Endothelial cell of umbilical vein (primary cell): ENCODE measurements at places on chromosomes 6 and 20.

DNA sequence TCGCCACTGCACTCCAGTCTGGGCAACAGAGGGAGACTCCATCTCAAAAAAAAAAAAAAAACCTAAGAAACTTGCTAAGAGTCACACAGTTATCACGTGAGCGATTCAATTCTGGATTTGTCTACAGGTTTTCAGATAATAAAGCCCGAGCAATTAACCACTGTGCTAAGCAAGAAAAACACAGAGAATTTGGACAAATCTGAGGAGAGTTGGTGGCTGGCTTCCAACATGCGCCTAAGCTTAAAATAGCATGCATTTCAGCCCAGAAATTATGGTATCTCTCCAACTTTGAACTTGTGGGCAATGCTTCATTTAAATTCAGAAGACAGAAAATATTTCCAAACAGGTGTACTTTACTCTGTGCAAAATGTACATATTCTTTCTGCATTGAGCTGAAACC, 232.9 kb downstream of the TSHZ2 start:
- no peak for DNase-seq

GRCh38 chr6:159609652-159610178, 83.3 kb downstream of the SOD2 start:
- no peak for DNase-seq

- no peak for DNase-seq
Measured at GRCh38 chr6:111920578-111920977, 47.3 kb upstream of the FYN start.

DNA sequence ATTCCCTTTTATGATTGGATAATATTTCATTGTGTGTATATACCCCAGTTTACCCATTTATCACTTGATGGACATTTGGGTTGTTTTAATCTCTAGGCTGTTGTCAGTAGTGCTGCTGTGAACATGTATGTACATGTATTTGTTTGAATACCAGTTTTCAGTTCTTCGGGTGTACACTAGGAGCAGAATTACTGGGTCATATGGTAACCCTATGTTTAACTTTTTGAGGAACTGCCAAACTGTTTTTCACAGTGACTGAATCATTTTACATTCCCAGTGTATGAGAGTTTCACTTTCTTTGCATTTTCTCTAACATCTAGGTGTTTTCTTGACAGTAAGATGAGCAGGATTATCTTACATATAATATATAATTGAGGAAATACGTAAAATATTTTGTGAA, 44.7 kb upstream of the ADIG start:
- DNase-seq = no peak

GRCh38 chr20:44433751-44434538, 41.7 kb upstream of the TTPAL start:
- DNase-seq = no peak

DNA sequence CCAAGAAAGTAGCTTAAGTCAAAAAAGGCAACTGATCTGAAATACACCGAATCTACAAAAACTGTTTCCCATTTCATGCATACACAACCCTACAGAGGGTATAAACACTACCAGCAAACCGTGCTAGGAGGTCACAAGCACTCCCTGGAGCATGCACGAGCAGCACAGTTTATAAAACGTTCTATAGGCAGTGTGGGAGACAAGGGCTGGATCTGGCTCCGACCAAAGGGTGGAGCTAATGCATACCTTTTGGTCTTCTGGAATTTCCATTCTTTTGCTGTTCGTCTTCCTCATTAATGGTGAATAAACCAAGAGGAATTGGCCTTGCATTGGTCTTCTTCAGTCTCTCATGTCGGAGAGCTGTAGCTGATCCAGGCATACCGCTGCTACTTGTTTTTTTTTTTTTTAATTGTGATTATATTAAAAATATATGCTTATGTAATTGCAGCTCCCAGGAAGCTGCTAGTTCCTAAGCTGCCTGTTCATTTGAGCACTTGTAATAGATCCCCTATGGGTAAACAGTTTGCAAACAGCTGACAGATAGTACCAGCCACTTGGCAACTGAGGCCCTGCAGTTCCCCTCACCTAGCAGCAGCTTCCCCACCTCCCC, 24.5 kb downstream of the MAP7 start:
- DNase-seq = no peak

- no peak for DNase-seq
Measured at GRCh38 chr20:21519136-21519584, 5.3 kb upstream of the NKX2-2 start.

- no peak for DNase-seq
Measured at GRCh38 chr6:147933224-147933623, 409.4 kb upstream of the SASH1 start.

- DNase-seq = peak; percentile 18
Measured at GRCh38 chr6:105364243-105364642, 38.6 kb downstream of the PREP start.

DNA sequence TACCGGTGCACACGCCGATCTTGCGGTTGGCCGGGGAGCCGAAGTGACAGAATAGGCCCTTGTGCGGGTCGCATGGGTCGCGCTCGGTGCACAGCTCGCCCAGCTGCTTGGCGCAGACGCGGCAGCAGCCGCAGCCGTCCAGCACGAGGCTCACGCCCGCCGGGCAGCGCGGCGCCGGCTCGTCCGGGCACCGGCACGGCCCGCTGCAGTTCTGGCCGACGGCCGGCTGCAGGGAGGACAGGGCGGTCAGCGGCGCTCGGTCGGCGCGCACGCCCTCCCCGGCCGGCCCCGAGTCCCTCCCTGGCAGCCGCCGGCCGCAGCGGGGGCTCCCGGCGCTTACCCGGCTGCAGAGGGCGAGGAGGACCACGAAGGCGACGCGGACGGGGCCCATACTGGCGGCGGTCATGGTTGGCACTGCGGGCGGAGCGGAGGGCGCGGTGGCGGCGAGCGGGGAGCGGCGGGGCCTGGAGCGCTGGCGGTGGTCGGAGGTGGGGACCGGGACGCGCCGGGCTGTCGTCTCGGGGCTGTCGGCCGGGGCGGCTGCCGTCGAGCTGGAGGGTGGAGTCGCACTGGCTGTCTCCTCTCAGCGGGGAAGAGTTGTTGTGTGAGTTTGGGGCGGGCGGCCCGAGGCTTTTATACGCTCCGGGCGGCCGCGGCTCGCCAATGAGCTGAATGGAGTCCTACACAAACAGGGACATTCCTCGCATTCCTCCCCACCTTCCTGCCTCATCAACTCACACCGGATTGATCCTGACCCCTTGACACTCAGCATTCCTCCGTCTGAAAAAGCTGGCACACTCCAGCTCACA, at the start of gene CCN2:
CCN2 (minus strand) TSS at position 606 of the 809 bp plus-strand sequence; CDS start at position 406, 200 bp downstream.
- DNase-seq = peak; percentile 100

- DNase-seq = no peak
Measured at GRCh38 chr20:41650231-41650948, 32.2 kb upstream of the CHD6 start.

DNA sequence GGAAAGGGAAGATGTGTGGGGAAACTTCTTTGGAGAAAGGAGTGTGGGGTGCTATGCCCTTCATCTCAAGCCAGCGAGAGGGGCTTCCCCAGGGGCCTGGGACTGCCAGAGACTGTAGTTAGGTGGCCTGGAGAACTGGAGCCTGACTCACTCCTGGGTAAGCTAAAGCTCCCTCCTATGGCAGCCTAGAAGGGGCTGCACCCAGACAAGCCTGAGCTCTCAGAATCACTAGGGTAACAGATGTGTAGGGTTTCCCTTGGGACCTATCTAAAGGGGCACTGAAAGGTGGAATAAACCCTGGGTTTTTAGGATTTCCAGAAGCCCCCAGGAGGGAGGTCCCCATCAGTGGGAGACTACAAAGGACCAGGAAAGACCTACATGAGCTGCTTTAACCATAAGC, 1.6 kb upstream of the ARMC2 start:
- no peak for DNase-seq

DNA sequence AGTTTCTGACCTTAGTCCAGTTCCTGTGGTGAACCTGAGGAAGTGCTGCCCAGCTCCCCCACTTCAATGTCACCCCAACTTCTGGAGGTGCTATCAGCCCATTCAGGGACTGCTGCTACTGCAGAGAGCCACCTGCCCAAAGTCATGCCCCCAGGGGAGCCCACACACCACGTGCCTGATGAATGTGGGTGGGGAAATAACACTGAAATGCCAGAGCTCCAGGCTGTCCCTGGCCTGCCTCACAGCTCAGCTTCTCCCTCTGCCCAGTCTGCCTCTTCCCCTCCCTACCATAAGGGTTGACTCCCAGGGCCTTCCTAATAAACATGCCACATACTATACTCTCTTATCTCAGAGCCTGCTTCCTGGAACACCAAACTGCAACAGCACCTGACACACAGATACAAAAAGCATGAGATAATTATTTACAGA, 276.4 kb upstream of the MOCS1 start:
- DNase-seq = no peak

DNA sequence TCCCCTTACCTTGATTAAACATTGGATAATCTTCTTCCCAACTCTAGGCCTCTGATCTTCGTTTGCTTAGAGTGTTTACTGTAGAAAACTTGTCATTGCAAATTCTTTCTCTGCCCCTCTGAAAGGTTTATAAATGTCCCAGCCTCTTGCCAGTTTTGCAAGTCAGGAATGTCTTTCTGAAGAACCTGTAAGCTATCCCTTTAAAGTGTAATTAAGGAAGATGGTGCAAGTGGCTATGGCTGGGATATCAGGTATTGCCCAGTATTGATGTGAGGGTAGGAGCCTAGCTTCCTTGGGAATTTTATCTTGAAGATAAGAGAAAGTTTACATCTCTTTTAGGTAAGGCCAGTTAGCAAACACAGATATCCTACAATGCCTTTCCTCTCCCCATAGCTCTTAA, 211.0 kb upstream of the RIMS1 start:
- no peak for DNase-seq

GRCh38 chr6:11291582-11291981, 59.1 kb upstream of the NEDD9 start:
- no peak for DNase-seq

DNA sequence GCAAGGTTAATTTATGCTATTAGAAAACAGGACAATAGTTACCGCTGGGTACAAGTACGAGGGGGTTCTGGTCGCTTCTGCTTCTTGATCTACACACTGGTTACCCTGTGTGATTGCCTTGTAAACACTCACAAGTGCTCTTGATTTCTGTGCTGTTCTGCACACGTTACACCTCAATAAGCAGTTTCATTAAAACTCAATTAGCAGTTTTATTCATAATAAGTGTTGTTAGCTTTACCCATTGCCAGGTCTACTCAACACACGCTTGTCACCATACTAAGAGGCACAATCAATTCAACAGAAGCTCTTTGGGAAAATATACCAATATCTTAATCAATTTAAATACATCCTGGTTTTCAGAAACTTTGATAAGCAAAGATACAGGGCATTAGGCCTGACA, 20.4 kb downstream of the BMP7 start:
- DNase-seq = no peak

DNA sequence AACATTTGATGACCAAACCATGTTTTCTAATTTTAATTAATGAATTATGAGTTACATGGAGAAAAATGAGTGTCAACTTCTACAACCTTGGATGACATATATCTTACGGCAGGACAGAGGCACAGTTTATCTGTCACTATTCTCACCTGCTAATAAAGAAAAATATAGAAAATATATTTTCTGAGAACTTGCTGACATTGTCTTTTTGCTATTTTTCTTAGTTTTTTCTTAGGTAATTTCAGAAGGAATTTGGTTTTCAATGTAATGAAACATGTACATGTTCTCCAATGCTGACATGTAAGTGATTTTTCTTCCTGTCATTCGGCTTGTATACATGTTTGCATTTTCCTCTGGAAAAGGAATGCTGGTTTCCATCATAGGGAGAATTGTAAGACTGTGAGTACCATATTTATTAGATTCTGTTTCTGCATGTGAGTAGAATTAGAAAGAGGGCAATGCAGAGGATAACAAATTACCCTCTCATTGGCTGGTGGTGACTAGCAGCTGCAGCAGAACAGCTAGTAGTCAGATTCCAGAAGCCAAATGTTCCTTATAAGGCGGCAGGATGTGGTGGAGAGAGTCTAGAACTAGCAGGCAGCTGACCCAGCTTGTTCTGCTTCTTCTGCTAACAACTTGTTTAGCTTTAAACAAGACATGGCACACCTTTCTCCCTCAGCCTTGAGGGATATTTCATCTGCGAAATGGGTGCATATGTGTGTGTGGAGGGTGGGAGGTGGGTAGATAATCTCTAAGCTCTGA, 132.8 kb upstream of the SPACA1 start:
- DNase-seq = no peak

- peak; percentile 96 for DNase-seq
Measured at GRCh38 chr6:46044881-46045617, 29.4 kb upstream of the CLIC5 start.

GRCh38 chr6:152979116-152979515, 3.7 kb downstream of the FBXO5 start:
- no peak for DNase-seq

DNA sequence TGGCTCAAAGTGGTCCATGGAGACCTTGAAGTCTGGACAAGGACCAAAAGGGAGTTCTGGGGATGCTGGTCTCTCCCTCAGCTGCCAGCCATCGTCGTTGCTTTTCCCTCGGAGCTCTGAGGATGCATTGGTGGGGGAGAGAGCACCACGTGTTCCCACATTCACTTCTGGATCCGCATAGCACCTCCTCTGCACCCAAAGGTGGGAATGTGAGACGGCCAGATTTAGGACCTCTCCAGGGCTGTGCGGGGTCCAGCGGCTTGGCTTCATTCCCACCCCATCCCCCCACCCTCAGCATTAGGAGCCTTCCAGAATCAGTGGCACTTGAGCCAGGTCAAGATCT, 1.1 kb downstream of the EPB41L1 start:
- no peak for DNase-seq

- no peak for DNase-seq
Measured at GRCh38 chr6:168695701-168696100, 254.7 kb downstream of the SMOC2 start.

- no peak for DNase-seq
Measured at GRCh38 chr6:42787063-42787472, 5.2 kb downstream of the BICRAL start.

- DNase-seq = no peak
Measured at GRCh38 chr6:158198461-158198860, 30.3 kb downstream of the GTF2H5 start.

DNA sequence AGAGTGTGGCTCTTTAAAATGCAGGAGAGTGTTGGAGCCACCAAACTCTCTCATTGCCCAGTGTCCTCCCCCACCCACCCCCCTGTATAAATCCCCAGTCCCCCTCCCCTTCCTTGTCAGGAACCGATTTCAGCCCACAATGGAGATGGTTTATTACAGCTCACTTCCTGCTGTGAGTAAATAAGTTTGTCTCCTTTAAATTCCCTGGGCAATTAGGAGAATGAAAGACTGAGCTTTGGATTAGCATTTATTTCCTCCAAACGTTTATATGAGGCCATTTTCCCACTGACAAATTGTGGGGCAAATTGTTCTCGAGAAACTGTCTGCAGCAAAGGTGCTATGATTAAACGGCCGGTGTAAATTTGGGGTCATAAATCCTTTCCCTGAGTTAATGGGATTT, 128.8 kb downstream of the DHX35 start:
- no peak for DNase-seq

GRCh38 chr6:161038229-161039031, 46.9 kb downstream of the MAP3K4 start:
- DNase-seq = peak; percentile 5
